ENCODE measurements at places on chromosomes 3 and 15.

- no peak for DNase-seq
Measured at GRCh38 chr3:97883736-97884135, 61.9 kb downstream of the CRYBG3 start.

- no peak for DNase-seq
Measured at GRCh38 chr15:26051761-26052675, 188.9 kb upstream of the ATP10A start.

DNA sequence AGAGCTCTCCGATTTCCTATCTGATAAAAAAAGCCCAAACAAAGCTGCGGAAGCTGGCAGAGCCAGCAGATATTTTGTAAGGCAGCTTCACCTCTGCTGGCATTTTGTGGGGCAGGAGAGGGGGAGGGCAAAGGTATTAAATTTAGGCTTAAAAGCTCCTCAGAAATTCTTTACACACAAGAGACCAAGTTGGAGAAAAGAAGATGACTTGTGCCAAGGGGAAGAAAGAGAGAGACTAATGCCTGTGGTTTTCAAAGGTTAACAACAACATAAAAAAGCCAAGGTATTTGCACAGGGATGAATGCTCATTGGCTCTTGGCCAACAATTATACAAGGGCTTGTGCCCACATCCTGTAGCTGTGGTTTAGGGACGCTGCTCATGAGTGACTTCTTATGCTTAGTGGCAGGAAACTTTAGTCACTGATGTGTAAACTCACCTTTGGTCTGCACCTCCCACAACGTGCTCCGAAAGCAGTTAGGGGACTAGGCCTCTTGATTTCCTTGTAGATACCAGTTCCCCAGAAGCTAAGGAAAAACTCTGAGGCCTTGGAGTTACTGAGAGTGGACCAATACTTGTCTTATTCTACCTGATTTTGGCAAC, 152.9 kb downstream of the TPRG1 start:
- peak; percentile 82 for DNase-seq

DNA sequence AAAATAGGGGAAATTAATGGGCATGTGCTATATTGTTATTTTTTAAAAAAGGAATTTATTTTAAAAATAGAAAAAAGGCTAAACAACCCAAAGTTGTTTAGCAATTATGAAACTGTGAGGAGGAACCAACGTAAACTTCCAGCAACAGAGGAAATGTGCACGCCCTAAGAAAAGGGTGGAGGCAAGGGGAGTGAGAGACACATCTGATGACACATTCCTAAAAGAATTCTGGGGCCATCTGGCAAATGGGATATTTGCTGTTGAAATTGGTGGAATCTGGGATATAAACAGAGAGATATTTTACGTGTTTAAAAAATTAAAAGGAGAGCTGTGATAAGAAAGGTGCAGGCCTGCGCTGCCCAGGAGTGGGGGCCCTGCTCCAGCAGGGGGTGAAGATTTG, 50.8 kb upstream of the MUC13 start:
- DNase-seq = no peak

- DNase-seq = no peak
Measured at GRCh38 chr15:63906266-63906584, 72.5 kb upstream of the HERC1 start.

- no peak for DNase-seq
Measured at GRCh38 chr3:37991109-37991508, 523 bp downstream of the VILL start.

DNA sequence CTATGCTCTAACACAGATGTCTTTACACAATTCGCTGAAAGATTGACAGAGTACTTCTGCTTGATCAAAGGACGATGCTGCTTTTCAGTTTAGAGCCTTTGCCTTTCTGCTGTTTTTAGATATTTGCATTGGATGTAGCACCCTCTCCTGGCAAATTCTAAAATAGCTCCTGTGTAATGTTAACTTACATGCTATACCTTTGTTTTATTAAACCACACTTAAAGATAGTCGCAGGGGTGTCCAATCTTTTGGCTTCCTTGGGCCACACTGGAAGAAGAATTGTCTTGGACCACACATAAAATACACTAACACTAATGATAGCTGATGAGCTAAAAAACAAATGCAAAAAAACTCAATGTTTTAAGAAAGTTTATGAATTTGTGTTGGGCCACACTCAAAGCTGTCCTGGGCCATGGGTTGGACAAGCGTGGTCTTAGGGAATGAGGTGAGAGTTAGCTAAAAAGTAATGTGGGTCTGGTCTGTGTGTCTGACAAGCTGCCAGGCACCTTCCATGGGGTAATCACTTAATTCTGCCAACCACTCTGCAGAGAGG, 62.9 kb downstream of the ATG7 start:
- DNase-seq = peak; percentile 26

DNA sequence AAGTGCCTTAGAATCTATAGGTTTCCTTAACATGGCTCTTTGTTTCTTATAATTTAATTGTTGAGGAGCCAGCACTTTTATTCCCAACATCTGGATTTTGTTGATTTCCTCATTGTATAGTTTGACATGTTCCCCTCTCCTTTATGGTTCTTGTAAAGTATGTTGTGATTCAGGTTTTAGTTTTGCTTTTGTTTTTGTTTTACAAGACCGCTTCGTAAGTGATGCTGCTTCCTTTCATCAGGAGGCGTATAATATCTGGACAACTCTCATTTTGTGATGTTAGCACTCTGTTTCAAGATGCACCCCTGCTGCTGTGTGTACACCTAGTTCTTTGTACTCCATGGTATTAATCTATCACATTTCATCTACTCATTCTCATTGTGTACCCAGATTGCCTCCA, 48.7 kb downstream of the SLC49A4 start:
- no peak for DNase-seq

DNA sequence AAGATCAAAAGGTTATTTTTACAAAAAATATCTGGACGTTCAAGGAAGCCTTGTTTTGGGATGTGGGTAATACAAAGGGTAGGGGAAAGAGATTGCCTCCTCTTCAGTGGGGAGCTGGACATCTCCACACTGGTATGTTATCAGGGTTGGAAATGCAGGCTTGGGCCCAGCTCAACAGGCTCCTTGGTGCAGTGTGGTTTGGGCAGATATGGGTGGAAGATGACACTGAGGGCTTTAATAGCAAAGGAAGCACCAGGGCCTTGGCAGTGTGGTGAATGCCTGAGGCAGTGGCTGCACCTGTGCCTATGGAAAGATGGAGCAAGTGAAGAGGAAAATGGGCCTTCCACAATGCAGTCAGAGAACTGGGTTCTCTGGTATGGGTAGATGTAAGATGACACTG, 11.2 kb upstream of the MED12L start:
- DNase-seq = no peak

- DNase-seq = no peak
Measured at GRCh38 chr3:122716667-122717066, 36.0 kb downstream of the PARP14 start.

DNA sequence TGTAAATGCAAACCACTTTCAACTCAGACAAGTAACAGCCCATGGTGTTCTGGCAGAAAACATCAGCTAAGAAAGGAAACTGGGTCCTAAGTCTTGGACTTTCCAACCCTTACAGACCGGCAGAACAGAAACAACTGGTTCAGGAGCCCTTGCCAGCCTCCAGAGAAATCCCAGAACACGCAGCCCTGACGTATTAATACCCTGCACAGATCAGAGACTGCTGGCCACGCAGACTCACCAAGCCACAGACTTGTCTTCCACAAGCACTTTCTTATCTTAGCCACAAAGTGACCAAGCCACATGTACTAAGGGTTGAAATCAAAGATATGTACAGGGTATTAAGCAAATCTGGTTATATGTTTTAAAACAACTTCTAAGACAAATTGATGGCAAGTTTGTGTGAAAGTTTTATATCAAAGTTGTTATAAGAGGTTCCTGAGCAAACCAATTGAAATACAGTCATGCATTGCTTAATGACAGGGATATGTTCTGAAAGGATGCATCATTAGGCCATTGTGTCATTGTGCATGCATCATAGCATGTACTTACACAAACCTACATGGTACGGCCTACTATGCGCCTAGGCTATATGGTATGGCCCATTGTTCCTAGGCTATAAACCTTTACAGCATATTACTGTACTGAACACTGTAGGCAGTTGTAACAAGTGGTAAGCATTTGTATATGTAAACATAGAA, 36.8 kb downstream of the BTD start:
- no peak for DNase-seq

DNA sequence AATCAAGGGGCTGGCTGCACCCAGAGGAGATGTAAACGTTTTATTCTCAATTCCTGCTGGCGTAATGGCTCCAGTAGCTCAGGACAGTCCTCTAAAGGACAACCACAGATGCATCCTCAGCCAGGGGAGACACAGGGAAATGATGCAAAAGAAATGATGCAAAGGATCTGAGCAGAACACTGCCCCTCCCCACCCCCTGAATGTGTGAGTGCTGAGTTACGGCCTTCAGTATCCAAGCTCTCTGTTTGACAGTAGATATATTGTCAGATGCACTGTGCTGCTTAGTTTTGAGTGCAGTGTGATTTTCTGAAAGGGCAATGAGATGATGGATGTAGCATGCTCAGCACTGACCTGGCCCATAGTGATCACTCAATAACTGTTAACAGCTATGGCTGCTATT, 41.4 kb upstream of the CTDSPL start:
- DNase-seq = no peak

- no peak for DNase-seq
Measured at GRCh38 chr3:14524311-14524711, 15.8 kb downstream of the GRIP2 start.

DNA sequence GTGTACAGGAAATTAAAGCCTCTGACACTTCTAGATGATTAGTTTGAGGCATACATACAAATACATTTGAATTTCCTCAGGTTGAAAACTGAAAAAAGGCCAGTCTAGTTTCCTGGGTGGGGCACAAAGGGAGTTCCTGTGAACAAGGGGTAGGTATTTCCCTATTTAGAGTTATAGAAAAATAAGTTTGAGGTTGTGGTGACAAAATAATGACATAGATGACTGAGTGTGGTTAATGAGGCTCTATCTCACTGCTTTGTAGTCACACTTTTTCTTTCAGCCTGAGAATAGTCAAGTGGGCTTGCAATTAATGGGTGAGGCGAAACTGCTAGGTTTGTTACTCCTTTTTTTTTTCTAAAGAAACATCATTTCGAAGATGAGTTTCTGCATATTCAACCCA, 4.3 kb downstream of the SLCO3A1 start:
- no peak for DNase-seq

- DNase-seq = no peak
Measured at GRCh38 chr3:123782488-123782887, 101.6 kb downstream of the MYLK start.
